Activated CD4-positive, alpha-beta T cell treated with anti-CD3 and anti-CD28 coated beads for 48 hours (primary cell): ENCODE measurements at places on chromosomes 13 and 19.

DNA sequence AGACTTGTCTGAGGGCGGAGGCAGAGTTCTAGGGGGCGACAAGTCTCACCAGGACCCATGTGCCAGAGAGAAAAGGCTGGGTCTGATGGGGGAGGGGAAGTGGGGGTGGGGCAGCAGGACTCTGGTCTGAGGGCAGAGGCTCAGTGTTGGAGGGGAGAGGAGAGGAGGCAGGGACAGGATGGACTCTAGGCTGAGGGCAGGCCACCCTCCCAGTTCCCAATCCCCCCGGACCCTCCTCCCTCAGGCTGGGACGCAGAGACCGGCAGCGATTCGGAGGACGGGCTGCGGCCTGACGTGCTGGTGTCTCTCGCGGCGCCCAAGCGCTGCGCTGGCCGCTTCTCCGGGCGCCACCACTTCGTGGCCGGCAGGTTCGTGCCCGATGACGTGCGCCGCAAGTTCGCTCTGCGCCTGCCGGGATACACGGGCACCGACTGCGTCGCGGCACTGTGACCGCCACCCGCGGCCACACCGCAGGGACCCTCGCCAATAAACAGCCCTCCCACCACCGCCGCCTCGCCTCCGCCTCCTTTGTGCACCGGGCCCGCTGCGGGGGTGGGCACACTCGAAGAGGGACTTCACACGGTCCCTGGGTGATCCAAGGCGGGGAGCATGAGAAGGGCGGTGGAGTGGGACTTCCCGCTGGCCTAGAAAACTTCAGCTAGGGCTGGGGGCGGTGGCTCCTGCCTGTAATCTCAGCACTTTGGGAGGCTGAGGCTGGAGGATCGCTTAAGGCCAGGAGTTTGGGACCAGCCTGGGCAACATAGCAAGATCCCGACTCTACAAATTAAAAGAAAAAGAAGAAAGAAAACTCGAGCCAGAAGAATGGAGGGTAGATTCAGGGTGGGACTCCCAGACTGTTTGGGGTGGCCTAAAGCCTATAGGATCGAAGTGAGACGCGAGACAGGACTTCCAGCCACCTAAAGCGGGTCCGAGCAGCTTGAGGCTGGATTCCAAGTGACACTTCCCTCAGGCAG is 703 bp upstream of the CILP2 start:
- DNase-seq, result no peak

- no peak for DNase-seq
Measured at GRCh38 chr19:16895467-16896145, 6.8 kb downstream of the F2RL3 start.

- DNase-seq, result peak; percentile 78
Measured at GRCh38 chr19:12668932-12669269, 2.3 kb downstream of the WDR83 start.

DNA sequence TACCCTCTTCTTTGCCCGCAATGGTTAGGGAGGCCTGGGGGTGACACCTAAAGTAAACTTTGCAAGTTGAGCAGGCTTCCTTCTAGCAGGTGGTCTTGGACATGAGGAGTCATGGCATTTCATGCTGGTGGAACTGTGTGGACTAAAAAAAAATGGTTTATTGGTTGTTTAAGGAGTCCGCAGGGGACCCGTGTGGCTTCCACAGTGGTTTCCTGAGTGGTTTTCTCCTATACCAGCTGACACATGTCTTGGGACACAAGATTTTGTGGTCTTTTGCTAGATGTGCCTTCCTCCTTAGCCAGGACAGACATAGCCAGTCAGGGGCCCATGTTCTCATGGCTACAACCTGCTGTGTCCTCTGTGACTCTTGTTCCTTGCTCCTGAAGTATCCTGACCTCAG is 1.5 kb downstream of the ZNF543 start:
- no peak for DNase-seq

DNA sequence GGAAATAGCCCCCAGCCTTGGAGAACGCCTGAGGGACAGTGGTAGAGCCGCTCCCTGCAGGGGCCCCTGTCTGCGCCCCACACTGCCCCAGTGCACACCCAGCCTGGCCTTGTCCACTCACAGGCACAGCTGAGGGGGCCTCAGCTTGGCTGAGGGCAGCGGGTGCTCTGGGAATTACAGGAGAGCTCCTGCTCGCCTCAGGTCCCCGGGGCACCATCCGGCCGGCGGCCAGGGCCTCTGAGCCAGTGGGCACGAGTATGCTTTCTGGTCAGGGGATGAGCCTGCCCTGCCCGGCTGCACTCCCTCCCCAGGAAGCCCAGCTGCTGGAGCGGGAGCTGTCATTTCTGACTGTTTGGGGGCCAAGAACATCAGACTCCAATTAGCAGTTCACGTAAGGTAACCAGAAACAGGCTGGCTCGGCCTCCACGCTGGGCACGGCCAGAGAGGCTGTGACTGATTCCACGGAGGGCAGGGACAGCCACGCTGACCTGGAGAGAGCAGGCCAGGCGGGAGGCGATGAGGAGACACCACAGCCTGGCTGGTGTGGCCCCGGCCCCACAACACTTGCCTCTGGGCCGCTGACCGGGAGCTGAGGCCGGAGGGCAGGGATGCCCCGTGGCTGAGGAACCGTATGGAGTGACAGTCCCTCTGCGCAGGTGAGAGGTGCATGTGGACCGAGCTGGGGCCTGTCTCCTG is 15.4 kb downstream of the CEBPG start:
- no peak for DNase-seq

GRCh38 chr13:112446867-112447266 is 70.7 kb downstream of the SPACA7 start:
- DNase-seq, result no peak

- DNase-seq, result no peak
Measured at GRCh38 chr19:50894478-50895356, 16.5 kb downstream of the KLK4 start.

GRCh38 chr13:94232161-94232950 is 247.1 kb downstream of the DCT start:
- no peak for DNase-seq

DNA sequence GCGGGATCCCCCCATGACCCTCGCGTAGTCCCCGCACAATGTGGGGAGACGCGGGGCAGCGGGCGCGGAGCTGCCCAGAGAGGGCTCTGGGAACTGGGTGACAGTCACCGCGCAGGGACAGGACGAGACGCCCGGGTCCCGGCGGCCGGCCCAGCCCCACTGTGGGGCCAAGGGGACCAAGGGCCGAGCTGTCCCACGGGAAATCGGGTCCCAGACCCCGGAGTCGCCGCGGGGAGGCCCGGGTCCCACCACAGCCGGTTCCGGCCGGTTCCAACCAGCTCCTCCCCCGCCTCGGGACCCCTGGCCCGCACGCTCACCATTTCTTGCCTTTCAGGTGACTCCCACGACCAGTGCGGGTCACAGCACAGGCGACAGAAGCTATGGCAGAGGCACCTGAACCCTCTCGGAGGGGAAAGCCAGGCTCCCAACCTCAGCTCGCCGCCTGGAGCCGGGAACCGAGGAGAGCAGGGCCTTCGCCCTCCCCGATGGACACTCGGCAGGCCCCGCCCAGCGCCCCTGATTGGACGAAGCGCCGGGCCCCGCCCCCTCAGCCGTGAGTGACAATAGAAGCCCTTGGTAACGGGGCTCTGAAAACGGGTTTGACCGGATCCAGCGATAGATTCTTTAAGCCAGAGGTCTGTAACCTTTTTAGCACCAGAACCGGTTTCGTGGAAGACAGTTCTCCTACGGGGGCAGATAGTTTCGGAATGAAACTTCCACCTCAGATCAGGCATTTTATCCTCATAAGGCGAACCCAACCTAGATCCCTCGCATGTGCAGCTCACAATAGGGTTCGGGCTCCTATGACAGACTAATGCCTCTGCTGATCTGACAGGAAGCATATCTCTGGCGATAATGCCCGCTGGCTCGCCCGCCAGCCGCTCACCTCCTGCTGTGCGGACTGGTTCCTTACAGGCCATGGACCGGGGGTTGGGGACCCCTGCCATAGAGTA is at the start of gene ZNF433:
Gene ZNF433 (minus strand): TSS at position 460 of the 953 bp plus-strand sequence. CDS start 140 bp downstream, at position 320.
- DNase-seq, result peak; percentile 87

DNA sequence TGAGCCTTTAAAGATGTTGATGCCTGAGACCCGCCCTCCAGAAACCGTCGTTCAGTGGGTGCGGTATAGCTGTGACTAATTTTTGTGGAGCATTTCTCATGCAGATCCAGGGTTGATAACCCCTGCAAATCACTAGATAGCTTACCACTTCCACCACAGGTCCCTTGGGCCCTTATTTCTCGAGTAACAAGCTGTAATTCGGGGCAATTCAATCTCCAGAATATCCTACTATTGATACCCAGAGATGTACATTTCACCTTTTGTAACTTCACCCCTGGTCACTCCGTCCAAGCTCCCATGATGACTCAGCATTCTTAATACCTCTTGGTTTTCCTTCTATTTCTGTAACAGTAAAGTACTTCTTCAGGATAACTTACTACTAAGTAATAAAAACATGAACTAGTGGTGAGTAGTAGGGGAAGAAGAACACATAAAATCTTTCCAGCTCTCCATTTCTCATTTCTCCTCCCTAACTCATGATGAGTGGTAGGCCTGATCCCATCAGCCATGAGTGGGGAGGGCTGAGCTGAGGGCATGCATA is 71.9 kb upstream of the UBL3 start:
- peak; percentile 20 for DNase-seq

GRCh38 chr19:48656840-48657474 is 11.0 kb upstream of the CA11 start:
- DNase-seq, result no peak

DNA sequence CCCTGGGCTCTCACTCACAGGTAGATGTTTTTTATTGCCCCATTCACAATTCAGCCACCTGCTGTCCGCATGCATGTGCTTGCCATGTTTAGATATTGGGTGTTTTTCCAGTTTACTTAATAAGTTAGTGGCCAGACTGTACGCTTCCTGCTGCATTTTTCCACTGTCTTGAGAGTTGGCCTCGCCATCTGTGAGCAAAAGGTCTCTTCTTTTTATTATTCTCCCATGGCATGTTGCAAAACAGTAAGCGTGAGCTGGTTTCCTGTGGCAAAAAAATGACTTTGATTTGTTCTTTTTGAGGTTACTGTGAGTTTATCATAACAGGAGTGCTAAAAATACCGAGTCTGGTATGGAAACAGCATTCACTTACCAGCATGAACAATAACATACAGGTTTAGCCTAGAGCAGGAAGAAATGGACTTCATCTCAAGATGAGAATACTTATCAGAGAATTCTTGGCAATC is 46.0 kb downstream of the SAE1 start:
- peak; percentile 45 for DNase-seq

- no peak for DNase-seq
Measured at GRCh38 chr13:51858433-51859247, 3.1 kb upstream of the CCDC70 start.

GRCh38 chr19:40744554-40745401 is 5.5 kb downstream of the ACTMAP start:
- DNase-seq, result peak; percentile 48

DNA sequence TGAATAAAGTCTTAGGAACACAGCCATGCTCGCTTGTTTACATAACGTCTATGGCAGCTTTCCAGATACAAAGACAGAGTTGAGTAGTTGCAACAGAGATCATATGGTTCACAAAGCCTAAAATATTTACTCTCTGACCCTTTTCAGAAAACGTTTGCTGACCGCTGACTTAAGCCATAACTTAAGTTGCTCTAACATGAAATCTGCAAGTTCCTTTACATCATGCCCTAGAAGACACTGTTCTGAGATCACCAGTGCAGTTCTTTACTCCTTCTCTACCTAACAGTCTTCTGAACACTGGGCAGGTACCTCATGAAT is 166.4 kb downstream of the DCLK1 start:
- no peak for DNase-seq

DNA sequence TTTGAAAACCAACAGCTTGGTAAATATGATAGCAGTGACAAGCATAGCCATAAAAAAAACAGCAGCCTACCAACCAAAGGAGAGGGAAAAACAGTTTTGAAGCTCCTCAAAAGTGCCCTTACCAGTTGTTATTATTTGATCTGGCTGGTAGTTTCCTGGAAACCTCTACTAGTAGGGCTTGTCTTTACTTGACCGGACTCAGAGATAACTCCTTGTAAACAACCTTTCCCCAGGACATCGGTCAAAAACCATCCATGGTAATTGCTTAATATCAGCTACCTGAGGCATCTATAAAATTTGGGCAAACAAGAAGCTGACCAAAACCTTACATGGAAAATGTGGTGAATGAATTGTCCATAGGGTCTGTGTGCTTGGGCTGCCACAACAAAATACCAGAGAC is 210.9 kb downstream of the FGF14 start:
- no peak for DNase-seq

- no peak for DNase-seq
Measured at GRCh38 chr19:5247957-5248705, 92.5 kb downstream of the PTPRS start.

DNA sequence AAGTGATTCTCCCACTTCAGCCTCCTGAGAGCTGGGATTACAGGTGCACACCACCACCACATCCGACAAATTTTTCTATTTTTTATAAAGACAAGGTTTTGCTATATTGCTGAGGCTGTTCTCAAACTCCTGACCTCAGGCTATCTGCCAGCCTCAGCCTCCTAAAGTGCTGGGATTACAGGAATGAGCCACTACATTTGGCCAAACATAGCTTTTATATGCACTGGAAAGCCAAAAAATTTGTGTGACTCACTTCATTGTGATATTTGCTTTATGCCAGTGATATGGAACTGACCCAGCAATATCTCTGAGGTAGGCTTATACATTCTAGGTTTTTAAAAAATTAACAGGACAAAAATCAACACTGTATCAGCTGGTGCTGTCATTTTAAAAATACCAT is 26.8 kb upstream of the ACOD1 start:
- DNase-seq, result no peak

- DNase-seq, result peak; percentile 6
Measured at GRCh38 chr13:92175330-92175729, 776.9 kb downstream of the GPC5 start.

DNA sequence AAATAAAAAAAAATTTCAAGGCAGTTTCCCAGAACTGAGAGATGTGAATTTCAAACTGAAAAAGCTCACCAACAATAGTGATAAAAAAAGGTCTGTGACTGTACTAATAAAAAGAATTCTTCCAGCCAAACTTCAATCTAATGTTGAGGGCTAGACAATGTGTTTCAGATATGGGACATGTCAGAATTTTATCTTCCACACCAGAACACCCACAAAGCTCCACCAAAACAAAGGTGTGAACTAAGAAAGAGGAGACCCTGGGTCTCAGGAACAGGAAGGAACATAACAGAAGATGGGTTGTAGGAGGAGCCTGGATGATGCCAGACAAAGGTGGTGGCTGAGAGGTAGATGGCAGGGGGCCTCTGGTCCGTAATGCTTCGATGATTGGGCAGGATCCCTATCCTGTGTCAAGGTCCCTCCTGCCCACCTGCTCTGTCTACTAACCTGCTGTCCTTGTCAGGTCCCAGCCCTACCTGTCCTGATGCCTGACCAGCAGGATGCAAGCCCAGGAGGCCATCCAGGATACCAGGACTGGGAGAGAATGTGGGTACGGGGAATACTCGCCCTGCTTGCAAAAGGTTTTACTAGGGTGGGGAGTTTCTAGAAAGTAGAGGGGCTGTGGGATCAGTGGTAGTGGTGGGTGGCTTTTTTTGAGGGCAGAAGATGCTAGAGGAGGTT is 4.5 kb downstream of the MZF1 start:
- DNase-seq, result no peak

- DNase-seq, result no peak
Measured at GRCh38 chr19:22066886-22067285, 14.6 kb downstream of the ZNF257 start.

- no peak for DNase-seq
Measured at GRCh38 chr13:63110466-63110865, 1694.8 kb upstream of the PCDH20 start.

- no peak for DNase-seq
Measured at GRCh38 chr13:24042710-24043440, 117.6 kb upstream of the SPATA13 start.
